Nucleus accumbens (tissue), 56 donors: ENCODE measurements at places on chromosomes 16 and 17.

DNA sequence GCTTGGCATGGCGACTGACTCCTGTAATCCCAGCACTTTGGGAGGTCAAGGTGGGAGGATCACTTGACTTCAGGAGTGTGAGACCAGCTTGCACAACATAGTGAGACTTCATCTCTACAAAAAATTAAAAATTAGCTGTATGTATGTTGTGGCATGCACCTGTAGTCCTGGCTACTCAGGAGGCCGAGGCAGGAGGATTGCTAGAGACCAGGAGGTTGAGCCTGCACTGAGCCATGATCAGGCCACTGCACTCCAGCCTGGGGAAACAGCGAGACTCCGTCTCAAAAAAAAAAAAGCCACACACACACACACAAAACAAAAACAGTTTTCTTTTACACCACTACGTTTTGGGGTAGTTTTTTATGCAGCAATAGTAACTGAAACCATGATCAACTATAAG is 89.0 kb upstream of the DHX40 start:
- DNase-seq = no peak

- no peak for DNase-seq
Measured at GRCh38 chr17:64614266-64615027, 47.7 kb downstream of the SMURF2 start.

- no peak for DNase-seq
Measured at GRCh38 chr17:27486741-27487140, 30.5 kb downstream of the KSR1 start.

DNA sequence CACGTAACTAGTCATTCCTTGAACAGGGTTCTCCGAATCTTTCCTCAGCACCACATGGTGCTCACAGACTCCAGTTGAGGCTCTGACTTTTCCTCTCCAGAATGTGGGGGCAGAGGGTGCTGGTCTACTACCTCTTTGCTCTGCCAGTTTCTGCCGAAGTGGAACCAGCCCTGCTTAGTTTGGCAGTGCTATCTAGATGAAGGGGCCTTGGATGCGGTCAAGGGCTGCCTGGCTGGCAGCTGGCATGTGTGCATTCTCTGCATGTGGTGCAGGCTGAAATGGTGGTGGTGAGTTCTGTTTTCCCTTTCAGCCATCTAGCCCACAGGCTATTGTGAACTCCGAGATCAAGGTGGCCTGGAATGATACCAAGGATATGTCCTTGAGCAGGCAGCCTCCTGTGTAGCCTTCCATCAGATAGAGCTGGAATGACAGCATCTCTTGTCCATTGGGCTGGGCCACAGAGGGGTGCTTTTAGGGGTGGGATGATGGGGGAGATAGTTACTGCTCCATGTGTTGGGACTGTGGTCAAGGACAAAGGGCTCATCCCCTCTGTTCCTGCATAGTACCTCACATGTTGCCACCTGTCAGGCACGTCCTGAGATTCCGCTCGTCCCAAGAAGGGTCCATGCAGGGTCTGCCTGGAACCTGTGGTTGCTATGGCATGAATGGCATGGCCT is 2.0 kb downstream of the DYNLL2 start:
- no peak for DNase-seq

DNA sequence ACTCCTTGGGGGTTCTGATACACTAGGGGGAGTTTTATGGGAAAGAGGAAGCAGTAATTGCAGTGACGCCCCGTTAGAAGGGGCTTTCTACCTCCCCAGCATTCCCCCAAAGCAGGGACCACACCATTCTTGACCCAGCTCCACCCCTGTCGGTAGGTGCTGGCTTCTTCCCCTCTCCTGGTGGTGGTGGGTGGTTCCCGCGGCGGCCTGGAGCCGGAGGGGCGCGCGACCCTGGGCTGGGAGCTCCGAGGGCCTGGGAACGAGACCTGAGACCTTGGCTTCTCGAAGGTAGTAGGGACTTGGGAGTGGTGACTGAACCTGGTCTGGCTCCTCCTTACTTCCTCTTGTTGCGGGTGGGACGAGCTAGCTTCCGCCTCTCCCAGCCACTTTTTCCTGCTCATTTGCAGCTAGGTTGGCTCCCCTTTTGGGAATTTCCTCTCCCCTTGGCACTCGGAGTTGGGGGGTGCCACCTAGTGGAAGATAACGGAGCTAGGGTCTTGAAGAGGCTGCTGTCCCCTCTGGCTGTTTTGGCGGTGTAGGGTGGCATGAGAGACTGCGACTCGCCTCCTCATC is 438 bp downstream of the GRN start:
- DNase-seq = peak; percentile 77

- DNase-seq = peak; percentile 93
Measured at GRCh38 chr17:38454532-38454931, 26.3 kb downstream of the ARHGAP23 start.
